Stimulated activated CD8-positive, alpha-beta memory T cell treated with anti-CD3 and anti-CD28 coated beads, Interleukin-7, amount 100 ng/mL, for 1 hour (primary cell): ENCODE measurements at places on chromosomes 6 and 20.

DNA sequence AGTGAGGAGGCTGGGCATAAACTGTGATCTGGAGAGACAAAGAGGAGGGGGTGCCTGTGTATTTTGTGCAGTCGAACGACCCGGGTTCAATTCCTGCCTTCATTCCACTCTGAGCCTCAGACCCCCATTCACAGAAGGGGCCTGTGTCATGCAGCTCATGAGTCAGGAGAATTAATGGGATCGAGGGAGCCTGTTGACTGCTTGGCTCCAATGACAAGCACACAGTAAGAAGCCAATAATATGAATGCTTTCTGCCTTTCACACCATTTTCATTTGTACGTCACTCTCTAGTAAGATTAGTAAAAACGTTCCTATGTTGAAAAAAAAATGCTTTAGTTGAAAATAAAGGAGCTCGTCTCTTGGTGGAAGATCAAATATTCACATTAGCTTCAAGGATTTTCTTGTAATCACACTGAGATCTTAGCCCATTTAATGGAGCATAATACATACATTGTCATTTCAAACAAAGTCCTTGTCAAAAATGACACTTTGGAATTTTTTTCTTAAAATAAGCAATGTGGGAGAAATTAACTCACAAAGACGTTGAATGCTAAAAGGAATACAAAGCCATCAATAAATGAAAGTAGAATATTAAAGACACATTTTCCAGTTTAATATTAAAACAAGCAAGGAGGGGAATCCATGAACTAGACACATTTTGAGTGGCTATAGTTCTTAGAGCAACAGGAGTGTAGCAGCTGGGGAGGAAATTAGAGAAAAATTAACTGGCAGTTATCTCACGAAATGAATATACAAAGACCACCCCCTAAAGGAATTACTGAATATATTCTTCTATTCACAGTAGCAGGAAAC is 246.7 kb upstream of the AFDN start:
- no peak for DNase-seq

- DNase-seq = no peak
Measured at GRCh38 chr20:55626716-55627115, 378.6 kb downstream of the CBLN4 start.

DNA sequence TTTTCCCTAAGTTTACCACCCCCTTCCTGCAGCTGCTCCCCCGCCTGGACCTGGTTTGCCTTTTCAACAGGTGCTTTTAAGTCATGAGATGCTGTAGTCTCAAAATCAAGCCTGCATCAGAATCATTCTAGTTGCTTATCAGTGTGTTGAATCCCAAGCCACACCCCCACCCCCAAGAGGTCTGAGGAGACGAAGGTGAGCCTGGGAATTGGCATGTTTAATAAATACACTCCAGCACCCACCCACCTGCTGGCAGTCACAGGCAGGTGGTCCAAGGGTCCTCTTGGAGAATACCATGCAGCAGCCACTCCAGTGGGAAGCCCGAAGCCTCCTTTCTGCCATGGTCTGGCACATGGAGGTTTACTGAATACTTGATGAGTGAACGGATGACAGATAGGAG is 1.1 kb upstream of the ADIG start:
- no peak for DNase-seq

GRCh38 chr6:30613251-30614043 is 3.6 kb downstream of the PPP1R10 start:
- DNase-seq = no peak

GRCh38 chr6:156425359-156426020 is 351.7 kb upstream of the ARID1B start:
- DNase-seq = no peak

GRCh38 chr20:40945754-40946450 is 82.7 kb upstream of the TOP1 start:
- no peak for DNase-seq
